ENCODE measurements at places on chromosomes 16 and 17.

DNA sequence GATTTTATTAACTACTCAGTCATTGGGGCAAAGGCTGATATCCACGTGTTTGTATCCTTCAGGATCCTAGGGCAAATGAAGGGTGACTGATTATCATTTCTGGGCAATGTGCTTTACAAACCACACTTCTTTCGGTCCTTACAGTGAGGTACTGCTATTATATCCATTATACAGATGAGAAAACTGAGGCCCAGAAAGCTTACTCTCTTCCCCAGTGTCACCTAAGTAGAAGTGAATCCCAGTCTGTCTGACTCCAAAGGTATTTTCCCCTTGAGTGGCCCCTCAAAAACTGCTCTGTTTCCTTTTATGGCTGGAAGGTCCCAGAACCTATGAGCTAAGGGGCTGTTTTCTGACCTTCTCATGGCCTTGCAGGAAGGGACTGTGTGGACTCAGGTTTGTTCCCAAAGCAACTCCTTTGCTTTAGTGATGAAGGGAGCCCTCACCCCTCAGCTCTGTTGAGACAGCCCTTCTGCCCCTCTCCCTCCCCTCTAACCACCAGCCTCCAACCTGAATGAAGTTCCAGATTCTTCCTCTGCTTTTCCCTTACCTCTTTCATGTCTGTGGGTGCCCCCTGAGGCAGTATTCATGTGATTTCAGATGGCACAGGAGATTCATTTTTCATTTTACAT lies 27.4 kb upstream of the ADGRG1 start:
- DNase-seq: no peak

- no peak for DNase-seq
These were observed at the start of gene KATNB1 for GRCh38 chr16:57735755-57736418. TSS of gene KATNB1 (plus strand) at chr16:57735770. CDS start at chr16:57737244, 1,474 bp downstream.

- no peak for DNase-seq
These were observed 24.5 kb upstream of the MTMR4 start for GRCh38 chr17:58538811-58539409.

GRCh38 chr16:8075271-8075670 lies 515.0 kb downstream of the TMEM114 start:
- DNase-seq: no peak

DNA sequence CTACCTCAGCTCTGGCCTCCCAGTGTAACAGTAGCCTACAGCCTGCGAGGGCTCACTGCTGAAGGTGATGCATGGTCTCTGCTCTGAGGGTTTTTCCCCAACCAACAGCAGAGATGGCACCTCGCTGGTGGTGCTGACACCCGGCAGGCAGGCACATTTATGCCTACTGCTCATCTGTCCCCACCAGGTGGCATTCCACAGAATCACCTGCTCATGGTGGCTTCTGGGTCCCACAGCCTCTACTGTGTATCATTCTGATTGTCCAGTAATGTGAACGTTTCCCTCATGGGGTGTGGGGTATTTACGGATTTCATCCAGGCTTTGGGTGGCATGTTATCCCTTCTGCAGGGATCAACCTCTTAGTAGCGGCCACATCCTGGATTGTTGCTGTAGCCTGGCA lies 331.5 kb downstream of the SNX29 start:
- DNase-seq: no peak

DNA sequence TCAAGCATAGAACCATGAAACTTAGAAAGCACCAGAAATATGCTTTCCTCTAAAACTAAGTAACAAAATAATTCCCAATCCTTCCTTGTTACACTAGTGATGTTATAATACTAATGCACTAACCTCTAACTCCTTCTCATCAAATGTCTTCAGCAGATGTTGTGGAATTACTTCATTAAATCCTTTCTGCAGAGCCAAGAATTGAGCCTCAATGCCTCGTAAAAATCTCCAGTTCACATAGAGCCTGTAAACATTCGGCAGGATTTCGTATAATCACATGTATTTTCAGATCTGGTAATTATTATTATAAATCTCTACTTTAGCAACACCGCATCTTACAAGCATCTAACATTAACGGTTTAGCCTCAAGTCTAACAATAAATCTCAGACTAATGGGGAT lies 44.7 kb downstream of the CEP95 start:
- no peak for DNase-seq

GRCh38 chr17:79624718-79625478 lies 14.0 kb upstream of the RBFOX3 start:
- no peak for DNase-seq

GRCh38 chr17:16036261-16036660 lies 36.6 kb downstream of the TTC19 start:
- no peak for DNase-seq

GRCh38 chr16:51473091-51473490 lies 322.0 kb upstream of the SALL1 start:
- no peak for DNase-seq

GRCh38 chr16:57134982-57135381 lies 42.6 kb downstream of the CPNE2 start:
- no peak for DNase-seq

DNA sequence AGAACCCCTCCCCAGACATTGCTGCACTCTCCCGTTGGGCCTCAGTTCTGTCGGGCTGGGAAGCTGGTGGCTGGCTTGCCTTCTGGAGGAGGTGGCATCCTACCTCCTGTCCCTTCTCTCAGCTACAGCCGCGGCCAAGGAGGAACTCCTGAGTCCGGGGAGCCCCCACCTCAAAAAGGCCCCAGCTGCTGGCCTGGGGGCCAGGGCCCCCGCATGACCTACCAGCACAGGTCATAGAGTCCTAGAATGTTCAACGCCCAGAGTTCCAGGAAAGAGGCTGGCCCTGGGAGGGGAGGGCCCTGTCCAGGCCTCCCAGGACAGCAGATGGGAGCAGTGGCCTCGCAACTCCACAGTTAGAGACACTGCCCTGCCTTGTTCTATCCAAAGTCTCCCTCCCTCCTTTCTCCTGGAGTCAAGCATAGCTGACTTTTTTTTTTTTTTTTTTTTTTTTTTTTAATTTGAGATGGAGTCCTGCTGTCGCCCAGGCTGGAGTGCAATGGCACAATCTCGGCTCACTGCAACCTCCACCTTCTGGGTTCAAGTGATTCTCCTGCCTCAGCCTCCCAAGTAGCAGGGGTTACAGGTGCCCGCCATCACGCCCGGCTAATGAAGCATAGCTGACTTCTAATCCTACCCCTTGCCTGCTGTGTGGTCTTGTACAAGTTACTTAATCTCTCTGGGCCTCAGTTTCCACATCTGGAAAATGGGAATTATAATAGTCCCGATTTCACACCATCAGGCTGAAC lies 7.1 kb downstream of the CARHSP1 start:
- no peak for DNase-seq

DNA sequence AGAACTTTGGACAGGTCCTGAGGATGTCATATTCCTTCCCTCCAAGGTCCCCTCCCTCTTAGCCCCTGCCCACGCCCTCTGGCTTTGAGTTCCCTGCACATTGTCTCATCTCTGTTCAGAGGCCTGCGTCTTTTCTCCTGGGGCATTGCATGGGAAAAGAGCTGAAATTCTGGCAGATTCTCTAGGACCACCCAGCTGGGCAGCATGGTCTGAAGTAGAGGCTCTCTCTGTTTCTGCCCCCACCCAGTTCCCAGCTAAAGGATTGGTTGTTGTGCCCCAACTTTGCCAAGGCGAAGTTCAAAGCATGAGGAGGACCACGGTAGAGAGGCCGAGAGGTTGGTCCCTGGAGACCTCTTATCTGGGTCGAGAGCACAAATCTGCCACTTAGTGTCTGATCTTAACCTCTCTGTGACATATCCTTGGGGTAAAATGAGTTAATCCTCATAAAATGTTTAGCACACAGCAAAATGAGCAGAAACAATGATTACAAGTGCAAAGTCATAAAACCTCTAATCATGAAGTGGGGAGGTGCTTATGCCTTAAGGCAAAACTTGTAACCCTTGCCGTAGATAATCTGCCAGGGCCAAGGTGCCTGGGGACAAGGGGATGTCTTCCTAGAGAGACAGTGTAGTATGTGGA lies 2.4 kb downstream of the ABAT start:
- no peak for DNase-seq

DNA sequence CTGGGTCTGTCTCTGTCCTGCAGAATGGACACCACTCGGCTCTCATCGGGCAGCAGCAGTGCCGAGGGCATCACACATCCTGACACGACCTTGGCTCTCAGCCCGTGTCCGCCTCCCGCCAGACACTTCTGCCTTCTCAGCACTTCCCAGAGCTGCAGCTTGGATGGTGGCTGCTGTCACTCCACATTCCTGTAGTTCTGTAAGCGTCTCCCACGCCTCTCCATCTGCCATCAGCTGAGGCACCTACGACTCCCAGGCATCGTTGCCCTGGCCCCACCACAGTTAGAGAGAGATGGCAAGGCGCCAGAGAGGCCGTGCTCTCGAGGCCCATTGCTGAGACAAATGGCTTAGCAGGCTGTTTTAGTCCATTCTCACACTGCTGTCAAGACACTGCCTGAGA lies 195.9 kb upstream of the CHMP6 start:
- no peak for DNase-seq

All from stimulated activated CD4-positive, alpha-beta T cell treated with anti-CD3 and anti-CD28 coated beads, TNF-alpha, amount 100 ng/mL, for 48 hours (primary cell).